ENCODE measurements at places on chromosomes 12 and 14. TPM values are rescaled to one million over a fixed set of nuclear protein-coding genes. Genes with fewer than 3 reads are reported as not detected.

Gene KERA
- not detected for total RNA-seq

Gene RPGRIP1
- not detected for total RNA-seq

Gene HOXC4
- total RNA-seq = 5.2 TPM

DNA sequence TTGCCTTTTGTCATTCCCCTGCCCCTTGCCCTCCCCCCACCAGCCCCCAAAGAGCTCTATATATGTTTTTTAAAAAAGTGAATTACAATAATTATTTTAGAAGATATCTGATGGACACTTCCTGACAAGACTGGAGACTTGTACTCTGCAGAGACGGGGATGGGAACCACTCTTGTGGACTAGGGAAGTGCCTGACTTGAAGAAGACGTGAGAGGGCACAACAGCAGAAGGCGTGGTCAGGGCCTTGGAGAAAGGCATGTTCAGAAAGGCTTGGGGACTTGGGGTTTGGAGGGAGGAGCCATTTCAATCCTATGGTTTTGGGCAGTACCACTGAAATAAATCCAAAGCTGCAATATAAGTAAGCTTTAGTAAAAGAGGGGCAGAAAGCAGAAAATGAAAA is 154.7 kb downstream of the APAF1 start:
- DNase-seq = no peak

DNA sequence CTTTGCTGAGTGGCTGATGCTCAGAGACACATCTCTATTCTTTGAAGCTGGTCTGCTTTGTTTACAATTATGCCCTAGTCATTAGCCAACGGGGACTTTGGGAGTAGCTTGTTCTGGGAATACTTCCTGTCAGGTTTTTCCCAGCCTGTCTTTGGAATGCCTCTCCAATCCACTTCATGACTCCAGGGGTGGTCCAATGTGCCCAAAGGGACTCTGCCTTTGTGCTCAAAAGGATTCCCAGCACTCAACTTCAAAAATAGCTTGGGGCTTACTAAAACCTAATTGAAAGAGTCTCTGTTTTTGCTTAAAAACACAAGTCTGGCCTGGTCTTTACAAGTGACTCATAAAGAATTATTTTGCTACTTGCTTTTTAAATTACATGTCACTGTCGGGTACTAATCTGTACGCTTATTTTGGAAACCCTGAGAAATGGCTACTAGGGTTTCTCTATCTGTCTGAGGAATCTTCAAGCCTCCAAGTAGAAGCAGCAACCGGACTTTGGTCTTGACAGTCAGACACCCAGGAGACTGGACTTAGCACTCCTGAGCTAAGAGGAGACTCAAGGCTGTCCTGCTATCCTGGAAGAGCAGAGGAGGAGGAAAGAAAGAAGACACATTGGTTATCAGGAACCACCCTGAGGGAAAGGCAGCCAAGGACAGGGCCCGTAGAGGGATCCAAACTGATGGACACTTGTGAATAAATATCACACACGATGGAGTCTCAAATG is 20.7 kb downstream of the PHLDA1 start:
- DNase-seq = no peak

DNA sequence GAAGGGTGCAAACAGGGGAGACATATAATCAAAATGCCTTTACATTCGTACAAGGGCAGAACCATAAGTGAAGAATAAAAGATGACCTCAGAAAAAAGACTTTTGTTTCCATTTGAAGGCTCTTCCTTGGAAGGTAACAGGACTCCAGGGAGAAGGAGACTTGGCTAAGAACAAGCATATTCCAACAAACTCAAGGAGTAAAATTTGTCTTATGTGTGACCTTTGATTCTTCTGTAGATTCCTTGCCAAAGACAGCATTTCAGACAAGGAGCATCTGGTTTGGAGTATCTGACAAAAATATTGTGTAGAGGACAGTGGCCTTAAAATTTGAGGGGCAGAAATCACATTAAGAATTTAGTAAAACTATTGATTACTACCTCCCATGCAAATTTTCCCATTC is 991.9 kb downstream of the FLRT2 start:
- DNase-seq = no peak

DNA sequence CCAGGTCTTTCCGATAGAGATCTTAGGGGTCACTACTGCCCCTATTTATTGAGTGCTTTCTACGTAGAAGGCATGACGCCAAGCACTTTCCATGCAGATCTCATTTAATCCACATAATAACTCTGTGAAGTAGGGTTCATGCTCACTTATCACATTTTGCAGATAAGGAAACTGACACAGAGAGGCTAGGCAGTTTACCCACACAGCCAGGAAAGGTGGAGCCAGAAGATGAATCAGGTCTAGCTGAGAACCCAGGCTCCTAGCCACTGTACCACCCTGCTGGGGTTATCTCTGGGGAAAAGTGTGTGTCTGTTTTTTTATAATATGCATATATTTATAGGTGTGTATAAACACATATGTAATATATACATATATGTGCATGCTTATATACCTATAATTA is 83.6 kb downstream of the KSR2 start:
- DNase-seq = no peak

GRCh38 chr12:57722716-57723629 is 15.6 kb downstream of the AGAP2 start:
- no peak for DNase-seq

GRCh38 chr14:74519316-74520074 is 25.9 kb downstream of the ISCA2 start:
- no peak for DNase-seq

Data from MG63 (cell line).